HS-27A (cell line): ENCODE measurements at places on chromosomes 4 and X.

DNA sequence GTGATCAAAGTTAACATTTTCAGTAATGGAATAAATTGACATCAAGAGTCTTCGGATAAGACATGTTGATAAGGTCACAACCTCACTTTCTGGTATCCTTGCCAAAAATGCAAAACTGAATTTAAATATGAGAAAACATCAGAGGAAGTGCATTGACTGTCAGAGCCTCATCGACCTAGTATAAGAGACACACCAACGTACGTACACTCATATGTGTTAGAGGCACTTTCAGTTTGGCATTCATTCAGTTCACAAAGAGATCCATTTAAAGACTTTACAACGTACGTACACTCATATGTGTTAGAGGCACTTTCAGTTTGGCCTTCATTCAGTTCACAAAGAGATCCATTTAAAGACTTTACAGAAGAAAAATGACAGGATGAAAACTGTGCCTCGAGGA is 280.3 kb downstream of the INPP4B start:
- DNase-seq: no peak

GRCh38 chr4:147760176-147760575 is 28.3 kb downstream of the ARHGAP10 start:
- DNase-seq: no peak

DNA sequence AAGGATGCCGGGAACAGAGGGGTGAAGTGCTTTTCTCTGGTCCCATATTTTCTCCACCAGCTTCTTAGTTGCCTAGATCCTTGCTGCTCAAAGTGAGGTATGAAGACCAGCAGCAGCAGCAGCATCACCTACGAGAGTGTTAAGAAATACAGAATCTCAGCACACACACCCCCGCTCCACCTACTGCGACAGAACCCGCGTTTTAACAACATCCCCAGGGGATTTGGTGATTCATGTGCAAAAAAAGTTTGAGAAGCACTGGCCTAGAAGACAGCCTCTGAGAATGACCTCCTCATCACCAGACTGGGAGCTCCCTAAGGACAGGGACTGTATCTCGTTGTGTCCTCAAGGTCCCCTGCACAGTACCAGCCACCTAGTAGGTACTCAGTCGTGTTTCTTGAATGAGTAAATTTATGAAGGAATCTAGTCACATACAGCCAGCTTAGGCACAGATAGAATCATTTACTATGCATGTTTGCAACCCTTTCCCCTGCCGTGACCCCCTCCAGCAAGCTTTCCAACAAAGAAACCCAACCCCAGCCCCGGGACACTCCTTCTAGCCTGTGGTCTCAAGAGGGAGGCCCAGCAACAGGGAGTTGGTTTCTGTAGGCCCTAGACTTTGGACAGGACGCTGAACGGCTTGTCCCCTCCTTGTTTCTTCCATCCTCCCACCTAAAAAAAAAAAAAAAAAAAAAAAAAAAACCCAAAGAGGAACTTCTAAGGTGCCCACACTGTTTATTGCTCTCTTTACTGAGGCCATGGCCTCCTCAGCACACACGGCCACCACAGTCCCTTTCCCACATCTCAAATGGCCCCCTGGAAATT is 21.5 kb downstream of the RTL5 start:
- no peak for DNase-seq

GRCh38 chr4:62288808-62289541 is 1088.8 kb downstream of the ADGRL3 start:
- no peak for DNase-seq

GRCh38 chrX:42714981-42715700 is 62.8 kb downstream of the PPP1R2C start:
- no peak for DNase-seq

DNA sequence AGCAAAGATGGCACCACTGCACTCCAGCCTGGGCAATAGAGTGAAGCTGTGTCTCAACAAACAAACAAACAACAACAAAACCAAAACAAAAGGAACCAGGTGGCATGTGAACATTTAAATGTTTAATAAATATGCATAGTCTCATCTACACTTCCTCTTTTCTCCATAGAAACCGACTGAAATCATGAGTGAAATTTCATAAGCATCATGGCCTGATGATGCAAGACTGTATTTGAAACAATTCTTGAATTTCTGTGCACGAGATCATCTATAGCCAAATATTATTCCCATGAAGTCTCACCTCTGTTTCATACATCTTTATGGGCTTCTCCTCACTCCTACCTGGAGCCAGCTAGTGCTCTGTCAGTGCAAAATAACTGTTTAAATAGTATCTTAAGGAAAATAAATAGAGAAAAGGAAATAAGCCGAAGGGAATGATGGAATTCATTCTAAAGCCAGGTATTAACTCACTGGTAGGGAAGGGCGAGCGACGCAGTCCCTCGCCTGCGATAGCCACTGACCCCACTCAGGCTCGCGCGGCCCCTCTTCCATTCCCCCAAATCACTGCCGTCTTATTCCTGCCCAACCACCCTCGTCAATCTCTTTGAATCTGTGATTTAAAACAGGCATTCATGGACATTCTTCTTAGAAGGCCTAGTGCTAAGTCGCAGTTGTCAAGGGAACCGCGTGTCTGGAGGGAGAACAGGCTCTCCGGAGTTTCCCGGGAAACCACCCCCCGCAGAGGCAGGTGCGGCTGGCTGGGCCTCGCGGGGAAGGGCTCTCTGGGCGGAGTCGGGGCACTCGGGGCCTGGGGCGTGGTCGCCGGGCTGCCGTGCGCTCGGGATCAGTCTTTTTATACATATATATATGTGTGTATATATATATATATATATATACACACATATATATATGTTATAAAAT is 52.4 kb upstream of the TRIM2 start:
- DNase-seq: no peak

GRCh38 chr4:146550161-146550560 is 28.4 kb upstream of the SLC10A7 start:
- DNase-seq: no peak

- DNase-seq: peak; percentile 68
These were observed 107.5 kb downstream of the EGF start for GRCh38 chr4:110020139-110020538.

DNA sequence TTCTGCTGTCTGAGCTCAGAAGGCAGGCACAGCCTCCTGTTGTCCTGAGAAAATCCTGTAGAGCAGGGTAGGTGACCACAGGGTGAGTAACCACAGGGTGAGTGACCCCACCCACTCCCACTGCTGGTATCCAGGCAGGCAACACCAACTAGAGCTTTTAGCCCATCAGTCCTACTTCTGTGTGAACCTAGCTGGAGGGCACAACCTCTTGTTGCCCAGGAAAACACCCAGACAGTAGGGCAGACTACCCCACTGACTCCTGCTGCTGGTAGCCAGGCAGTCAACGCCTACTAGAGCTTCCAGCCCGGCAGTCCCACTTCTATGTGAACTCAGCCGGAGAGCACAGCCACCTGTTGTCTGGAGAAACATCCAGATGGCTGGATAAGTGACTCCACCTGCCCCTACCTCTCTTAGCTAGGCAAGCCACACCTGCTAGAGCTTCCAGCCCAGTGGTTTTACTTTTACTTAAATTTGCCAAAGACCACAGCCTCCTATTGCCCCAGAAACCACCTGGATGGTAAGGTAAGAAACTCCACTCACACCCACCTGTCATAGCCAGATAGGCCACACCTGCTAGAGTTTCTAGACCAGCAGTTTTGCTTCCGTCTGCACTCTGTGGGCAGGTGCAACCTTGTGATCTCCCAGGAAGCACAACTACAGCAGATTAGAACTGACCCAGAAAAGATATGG is 371.6 kb downstream of the INPP4B start:
- DNase-seq: no peak

GRCh38 chr4:68182382-68182820 is 52.7 kb upstream of the TMPRSS11F start:
- DNase-seq: no peak

DNA sequence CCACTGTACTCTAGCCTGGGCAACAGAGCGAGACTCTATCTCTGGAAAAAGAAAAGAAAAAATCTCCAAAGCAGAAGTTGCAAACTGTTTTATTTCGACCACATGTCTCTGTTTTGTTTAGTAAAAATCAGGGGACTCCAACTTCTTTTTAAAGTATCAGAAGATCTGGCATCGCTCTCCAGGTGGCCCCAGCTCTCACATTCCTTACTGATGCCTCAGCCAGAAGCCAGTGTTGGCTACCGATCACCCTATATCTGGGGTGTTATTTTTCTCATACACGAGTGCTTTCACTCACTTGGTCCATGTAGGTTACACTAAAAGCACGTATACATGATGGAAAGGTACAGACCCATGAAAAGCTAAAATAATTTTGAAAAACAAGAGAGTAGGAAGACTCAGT is 8.3 kb downstream of the MPP1 start:
- no peak for DNase-seq

GRCh38 chrX:115491766-115492165 is 69.2 kb upstream of the PLS3 start:
- no peak for DNase-seq

GRCh38 chr4:130031858-130032257 is 935.9 kb downstream of the C4orf33 start:
- DNase-seq: no peak

GRCh38 chr4:13088726-13089658 is 395.1 kb downstream of the RAB28 start:
- DNase-seq: no peak

GRCh38 chr4:13289391-13289790 is 194.7 kb downstream of the RAB28 start:
- DNase-seq: peak; percentile 39

DNA sequence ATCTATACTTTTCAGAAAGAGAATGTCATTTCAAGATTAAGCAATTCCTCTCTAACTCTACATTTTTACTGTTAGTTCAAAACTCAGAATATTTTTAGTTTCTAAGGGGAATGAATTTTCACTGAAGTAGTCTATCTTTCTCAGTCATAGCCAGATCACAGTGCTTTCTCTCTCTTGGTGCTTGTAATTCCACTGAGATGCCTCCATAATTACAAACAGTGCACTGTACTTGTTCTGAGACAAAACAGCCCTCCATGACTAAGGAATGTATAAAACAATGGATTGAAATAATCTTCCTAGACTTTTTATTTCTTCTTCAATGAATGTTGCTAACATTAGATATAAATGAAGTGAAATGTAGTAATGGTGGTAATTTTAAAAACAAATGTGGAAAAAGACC is 603.2 kb upstream of the FAM241A start:
- DNase-seq: no peak

- DNase-seq: no peak
These were observed 173.1 kb upstream of the PITX2 start for GRCh38 chr4:110795971-110796370.

GRCh38 chrX:153766098-153766817 is 2.2 kb downstream of the PLXNB3 start:
- no peak for DNase-seq

DNA sequence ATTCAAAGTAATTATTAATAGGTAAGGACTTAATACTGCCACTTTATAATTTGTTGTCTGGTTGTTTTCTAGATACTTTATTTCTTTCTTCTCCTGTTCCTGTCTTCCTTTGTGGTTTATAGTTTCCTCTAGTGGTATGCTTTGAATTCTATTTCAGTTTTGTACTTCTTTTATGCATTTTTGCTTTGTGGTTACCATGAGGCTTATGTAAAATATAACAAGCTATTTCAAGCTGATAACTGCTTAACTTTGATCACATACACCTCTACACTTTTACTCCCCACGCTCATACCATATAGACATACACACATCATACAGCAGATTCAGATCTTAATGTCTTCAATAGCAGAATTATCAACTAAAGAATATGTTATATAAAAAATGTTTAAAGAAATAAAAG is 192.3 kb downstream of the SCFD2 start:
- no peak for DNase-seq

DNA sequence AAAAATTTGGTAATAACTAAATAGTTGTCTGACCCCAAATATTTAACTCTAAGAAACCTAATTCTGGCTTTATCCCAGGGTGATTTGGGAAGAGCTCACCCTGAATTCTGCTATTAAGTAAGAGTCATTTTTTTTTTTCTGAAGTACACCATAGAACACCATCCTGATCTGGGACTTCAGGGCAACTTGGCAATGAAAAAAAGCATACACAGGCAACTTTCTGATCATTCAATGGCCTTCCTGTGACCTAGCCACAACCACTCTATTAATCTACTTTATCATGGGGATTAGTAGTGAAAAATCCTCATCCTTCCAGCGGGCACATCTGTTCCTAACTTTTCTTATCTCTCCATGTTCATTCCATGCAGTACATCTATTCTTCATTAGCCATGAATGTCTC is 333.2 kb upstream of the MAD2L1 start:
- no peak for DNase-seq

- DNase-seq: no peak
These were observed 62.5 kb upstream of the C1GALT1C1 start for GRCh38 chrX:120692319-120692718.

DNA sequence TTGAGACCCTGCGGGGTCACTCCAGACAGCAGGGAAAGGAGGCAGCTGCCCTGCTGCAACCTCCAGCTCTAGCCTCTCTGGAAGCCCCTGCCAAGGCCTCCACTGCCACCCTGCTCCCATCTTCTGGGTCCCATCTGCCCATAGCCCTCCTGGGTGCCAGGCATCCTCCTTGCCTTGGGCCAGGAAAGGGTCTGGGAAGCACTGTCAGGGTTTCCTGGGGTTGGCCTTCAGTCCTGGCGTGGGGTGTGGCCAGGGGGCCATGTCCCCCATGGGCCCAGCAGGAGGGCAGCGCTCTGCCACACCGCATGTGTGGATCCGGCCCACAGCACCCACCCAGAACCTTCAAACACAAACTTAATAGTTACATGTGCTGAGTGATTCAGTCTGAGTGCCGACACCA is 3.4 kb upstream of the CPLX1 start:
- no peak for DNase-seq

- DNase-seq: no peak
These were observed 121.3 kb downstream of the EGF start for GRCh38 chr4:110034026-110034393.

DNA sequence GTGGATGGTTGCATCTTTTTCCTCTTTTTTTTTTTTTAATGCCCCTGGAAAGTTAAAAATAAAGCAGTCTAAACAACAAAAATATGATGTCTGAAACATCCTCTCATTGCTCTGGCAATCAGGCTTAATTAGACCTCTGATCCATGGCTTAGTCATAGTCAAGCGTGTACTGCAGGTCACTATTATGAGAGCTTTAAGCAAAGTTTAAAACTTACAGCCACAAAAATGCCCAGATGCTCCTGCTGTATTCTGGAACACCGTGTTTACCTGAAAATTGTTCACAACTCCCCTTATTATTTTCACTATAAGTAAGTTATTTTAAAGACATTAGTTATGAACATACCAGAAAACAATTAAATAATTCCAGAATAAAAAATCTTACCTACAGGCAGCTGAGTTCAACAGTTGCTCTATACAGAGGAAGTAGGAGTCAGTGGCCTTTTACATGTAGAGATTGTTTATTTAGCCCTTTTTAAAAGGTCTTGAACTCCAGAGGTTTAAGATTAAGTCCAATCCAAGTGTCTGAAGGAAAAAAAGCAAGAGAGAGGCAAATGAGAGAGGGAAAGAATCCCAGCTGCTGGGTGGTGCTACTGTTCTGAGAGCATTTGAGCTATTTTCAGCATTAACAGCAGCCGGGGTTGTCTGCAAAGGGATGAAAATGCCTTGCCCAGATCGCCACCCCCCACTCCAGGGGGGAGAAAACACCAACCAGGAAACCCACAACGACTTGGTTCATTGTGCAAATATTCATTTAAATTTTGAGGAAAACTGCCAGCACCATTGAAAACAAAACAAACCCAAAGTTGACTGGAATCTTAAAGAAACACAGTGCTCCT is 36.9 kb downstream of the SORBS2 start:
- peak; percentile 40 for DNase-seq

GRCh38 chr4:127240764-127241105 is 392.0 kb upstream of the INTU start:
- DNase-seq: no peak

- no peak for DNase-seq
These were observed 20.6 kb upstream of the FTHL17 start for GRCh38 chrX:31092476-31092875.

GRCh38 chr4:8544282-8544681 is 35.9 kb upstream of the GPR78 start:
- DNase-seq: no peak
